ENCODE measurements at places on chromosomes 3 and 15.

DNA sequence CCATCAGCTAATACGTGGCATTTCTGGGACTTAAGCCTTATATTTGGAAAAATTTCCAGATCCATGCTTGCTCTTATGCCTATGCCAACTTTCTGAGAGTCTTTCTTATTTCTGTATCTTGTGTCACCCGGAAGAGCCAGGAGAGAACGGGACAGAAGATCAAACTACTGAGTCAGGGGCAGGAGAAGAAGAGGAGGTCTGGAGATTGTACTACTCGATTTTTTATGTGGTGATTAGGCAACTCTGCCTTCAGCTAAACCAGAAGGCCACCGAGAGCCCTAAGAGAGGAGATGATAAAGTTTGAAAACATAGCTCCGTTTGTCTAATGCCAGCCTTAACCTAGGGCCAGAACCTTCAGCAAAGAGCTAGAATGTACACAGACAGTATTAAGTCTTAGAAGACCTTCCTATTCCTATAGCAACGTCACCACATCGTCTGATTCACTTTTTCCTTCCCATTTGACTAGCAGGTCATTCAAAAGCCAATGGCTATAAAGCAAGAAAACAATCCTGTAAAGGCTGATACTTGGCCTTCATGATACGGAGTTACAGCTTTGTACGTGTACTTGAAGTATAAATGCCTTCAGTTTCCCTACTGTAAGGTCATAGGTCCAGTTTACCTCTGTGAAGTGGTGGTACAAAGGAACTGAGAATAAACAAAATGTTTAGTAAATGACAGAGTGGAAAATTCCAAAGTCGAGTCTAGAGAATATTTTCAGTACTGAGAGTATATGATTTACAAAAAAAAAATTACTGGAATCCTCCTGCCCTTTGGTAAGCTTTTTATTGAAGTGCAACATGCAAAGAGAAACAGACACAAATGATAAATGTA is 96.1 kb upstream of the ICE2 start:
- no peaks in the 10 kb centered on the region for H3K27me3 ChIP-seq
- no peak overlapping the region for H3K4me3 ChIP-seq
- no peaks in the 10 kb centered on the region for H3K4me1 ChIP-seq
- no peaks in the 10 kb centered on the region for H3K36me3 ChIP-seq
- no peak overlapping the region for H3K27ac ChIP-seq

DNA sequence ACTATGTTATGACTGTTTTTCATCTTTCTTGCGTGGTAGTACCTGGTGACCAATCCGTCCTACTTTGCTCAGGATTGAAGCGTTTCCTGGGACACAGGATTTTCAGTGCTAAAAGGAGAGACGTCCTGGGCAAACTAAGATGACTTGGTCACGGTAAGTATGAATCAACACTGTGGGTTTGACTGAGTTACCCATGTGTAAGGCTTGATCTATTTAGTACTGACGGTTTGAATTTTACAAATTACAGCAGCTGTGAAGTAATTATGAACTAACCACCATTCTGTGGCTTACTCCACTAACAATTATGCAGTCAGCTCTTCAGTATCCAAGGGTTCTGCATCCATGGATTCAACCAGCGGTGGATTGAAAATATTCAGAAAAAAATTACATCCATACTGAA is 172.9 kb upstream of the FEZF2 start:
- no peaks in the 10 kb centered on the region for H3K4me1 ChIP-seq
- H3K27ac ChIP-seq = no peak overlapping the region
- H3K4me3 ChIP-seq = no peak overlapping the region
- H3K36me3 ChIP-seq = no peaks in the 10 kb centered on the region
- DNase-seq = no peak

DNA sequence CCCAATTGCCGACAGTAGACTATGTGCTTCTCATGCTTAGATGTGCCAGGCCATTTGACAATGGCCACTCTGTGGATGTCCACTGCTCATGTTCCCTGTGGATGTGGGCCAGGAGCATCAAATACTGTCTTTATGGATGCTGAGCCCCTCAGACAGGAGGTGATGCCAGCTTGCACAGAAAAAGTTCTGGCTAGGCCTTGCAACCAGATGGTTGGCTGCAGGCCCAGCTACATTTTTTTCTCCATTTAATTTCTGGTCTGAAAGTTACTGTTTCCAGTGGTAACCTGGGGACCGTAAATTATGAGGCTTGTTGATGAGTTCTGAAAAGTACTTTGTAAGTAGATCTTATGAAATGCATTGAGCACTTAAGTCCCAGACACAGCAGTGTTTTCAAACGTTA is 228.5 kb downstream of the CHL1 start:
- H3K36me3 ChIP-seq = no peaks in the 10 kb centered on the region
- H3K27ac ChIP-seq = no peak overlapping the region
- no peak overlapping the region for H3K4me3 ChIP-seq
- H3K27me3 ChIP-seq = no peaks in the 10 kb centered on the region
- DNase-seq = no peak

- H3K36me3 ChIP-seq = no peaks in the 10 kb centered on the region
- no peak for DNase-seq
- no peak overlapping the region for H3K4me3 ChIP-seq
- H3K27me3 ChIP-seq = no peaks in the 10 kb centered on the region
Observed at GRCh38 chr3:32873531-32874130, 55.8 kb downstream of the TRIM71 start.

DNA sequence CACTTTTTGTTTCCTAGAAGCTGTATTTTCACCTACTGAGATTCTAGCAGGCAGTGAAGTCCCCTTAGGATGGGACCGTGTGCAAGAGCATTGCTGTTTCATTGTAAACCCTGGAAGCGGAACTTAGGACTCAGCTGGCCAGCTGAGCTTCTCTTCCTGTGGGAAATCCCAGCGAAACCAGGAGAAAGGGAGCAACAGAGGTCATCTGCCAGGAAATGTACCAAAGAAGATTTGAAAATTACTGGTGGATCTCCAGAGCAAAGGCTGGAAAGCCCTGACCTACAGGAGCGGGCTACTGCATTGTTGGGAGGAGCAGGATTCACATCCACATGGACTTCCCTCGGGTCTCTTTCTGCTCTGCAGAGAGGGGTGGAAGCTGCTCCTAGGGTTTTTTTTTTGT is 7.6 kb upstream of the ADPRH start:
- DNase-seq = no peak
- H3K4me1 ChIP-seq = no peaks in the 10 kb centered on the region
- no peak overlapping the region for H3K4me3 ChIP-seq
- H3K27ac ChIP-seq = no peak overlapping the region
- H3K27me3 ChIP-seq = no peaks in the 10 kb centered on the region

- no peaks in the 10 kb centered on the region for H3K4me1 ChIP-seq
- H3K36me3 ChIP-seq = no peaks in the 10 kb centered on the region
- peak; percentile 36 for DNase-seq
- H3K27me3 ChIP-seq = no peaks in the 10 kb centered on the region
- H3K4me3 ChIP-seq = no peak overlapping the region
- H3K27ac ChIP-seq = no peak overlapping the region
Observed at GRCh38 chr3:33131331-33132018, 17.7 kb downstream of the CRTAP start.

DNA sequence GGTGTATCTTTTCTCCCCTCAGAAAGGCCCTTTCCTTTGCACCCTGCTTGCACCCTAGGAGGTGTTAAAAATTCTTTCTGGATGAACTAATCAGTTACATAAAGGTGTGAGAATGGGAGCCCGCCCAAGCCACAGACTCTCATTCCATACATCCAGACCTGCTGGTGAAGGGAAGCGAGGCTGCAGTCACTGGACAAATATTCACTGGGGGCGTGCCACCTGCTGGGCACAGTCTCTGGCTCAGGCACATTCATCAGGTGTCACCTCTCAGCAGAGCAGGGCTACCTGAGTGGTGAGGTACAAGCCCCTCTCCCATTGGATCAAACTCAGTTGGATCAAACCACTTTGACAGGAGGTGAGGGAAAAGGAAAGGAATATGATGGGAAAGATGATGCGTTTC is 52.0 kb downstream of the NTRK3 start:
- H3K4me1 ChIP-seq = no peaks in the 10 kb centered on the region
- H3K36me3 ChIP-seq = no peaks in the 10 kb centered on the region
- no peak overlapping the region for H3K27ac ChIP-seq
- DNase-seq = no peak
- no peak overlapping the region for H3K4me3 ChIP-seq
- no peaks in the 10 kb centered on the region for H3K27me3 ChIP-seq

- no peak overlapping the region for H3K27ac ChIP-seq
- H3K36me3 ChIP-seq = no peaks in the 10 kb centered on the region
- no peaks in the 10 kb centered on the region for H3K4me1 ChIP-seq
Observed at GRCh38 chr3:32347343-32348125, 44.1 kb upstream of the CMTM7 start.

DNA sequence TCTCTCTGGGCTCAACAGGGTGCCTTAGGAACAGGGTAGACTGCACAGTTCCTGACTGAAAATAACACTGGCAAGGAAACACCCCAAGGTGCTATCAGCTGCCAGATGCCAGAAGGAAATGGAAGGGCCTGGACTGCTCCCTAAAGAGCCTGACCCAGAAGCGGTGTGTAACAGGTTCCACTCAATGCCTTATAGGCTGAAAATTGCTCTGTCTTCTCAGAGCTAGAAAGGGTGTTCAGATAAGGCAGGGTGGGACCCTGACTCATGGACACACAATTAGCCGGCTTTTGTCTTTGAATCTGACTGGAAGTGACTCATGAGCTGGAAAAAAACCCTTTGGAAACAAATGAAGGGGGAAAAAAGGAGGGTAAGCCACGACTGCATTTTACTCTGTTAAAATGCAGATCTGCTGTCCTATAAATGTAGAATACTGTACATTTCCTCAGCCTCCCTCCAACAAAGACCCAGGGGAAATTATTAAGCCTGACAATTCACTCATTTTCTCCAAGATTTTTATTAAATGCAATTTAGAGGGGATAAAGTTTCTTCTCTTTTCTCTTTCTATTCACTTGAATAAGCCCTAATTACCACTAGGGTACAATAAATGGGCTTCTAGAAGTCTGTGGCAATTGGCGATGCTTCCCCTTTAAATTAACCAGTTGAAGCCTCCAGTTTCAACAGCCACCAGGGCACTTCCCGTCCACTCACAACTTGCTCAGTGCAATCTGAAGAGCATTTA is 160.2 kb upstream of the TBL1XR1 start:
- H3K4me1 ChIP-seq = no peaks in the 10 kb centered on the region
- H3K36me3 ChIP-seq = no peaks in the 10 kb centered on the region
- DNase-seq = peak; percentile 67

- no peak overlapping the region for H3K27ac ChIP-seq
- DNase-seq = no peak
- no peaks in the 10 kb centered on the region for H3K36me3 ChIP-seq
- no peak overlapping the region for H3K4me3 ChIP-seq
Observed at GRCh38 chr15:48253172-48253571, 47.1 kb downstream of the SLC12A1 start.

DNA sequence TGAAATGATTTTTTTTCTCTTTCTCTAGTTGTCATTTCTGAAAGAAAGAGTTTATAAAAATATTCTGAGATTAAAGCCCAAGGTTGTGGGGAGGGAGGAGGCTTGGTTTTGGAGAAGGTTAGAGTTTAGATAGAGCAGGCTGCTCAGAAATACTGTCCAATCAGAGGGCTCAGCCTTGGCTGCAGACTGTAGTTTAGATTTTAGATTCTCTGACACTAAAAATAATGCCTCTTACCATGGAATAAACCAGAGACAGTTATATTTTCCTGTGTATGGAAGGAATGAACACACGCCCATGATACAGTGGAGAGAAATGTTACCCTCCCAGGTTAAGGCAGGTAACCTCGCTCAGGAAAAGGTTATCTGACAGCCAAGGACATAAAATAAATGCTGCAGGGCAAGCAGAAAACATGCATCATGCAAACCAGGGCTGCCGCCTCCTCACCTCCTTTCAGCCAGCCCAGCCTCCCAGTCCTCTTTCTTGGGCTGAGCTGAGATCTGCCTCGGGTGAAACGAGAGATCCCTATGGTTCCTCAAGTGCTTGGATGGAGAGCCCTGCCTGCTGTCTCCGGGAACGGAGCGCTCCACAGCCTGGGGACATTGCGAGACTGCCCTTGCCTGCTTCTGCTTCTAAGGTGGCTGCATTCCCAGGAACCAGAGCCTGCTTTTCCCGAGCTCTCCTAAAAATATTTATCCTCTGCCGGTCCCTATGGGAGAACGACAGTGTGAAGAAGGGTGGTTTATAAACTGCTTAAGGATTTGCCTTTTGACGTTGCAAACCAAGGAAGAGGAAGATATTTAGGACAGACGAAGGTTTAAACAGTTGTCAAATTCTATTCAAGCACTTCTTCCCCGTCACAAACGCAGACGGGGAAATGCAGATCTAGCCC is 848 bp downstream of the NCEH1 start:
- no peaks in the 10 kb centered on the region for H3K36me3 ChIP-seq
- peak; percentile 48 for DNase-seq
- peak overlapping the region; percentile 90 for H3K27ac ChIP-seq
- H3K27me3 ChIP-seq = no peaks in the 10 kb centered on the region
- peaks cover 8% of the 10 kb centered on the region for H3K4me1 ChIP-seq

DNA sequence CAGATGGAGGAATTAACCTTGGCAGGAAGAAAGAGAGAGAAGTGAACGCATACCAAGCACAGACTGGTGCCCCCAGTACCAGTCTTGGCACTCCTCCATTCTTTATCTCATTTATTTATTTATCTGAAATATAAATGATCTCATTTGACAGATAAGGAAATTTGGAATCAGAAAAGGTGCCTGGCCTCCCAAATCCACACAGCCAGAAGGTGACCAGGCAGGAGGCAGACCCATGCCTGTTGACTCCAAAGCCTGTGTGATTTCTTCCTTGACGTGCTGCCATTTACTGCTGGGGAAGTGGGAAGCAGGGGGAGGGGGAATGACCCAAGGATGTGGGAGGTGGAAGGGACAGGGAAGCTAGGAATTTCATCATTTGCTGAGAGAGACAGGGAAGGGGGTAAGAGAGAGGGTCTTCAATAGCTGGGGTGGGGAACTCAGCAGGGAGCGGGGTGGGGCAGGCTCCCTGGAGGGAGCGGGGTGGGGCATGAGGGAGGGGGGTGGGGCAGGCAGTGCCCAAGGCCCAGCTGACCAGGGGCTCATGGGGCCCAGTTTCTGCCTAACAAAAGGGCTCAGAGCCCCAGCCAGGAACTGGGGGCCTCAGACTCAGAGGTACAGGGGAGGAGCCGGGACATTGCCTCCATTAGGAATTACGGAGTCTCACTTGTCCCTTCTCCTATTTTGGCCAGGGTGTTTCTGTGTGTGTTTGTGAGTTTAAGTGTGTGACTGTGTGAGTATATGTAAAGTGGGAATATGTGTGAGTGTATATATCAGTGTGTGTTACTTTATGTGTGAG is 63.0 kb downstream of the MINAR1 start:
- H3K27ac ChIP-seq = no peak overlapping the region
- no peak overlapping the region for H3K4me3 ChIP-seq
- H3K4me1 ChIP-seq = no peaks in the 10 kb centered on the region
- H3K36me3 ChIP-seq = no peaks in the 10 kb centered on the region
- no peak for DNase-seq

Measured in uterus (tissue), 4 donors.